Natural killer cell (primary cell): ENCODE measurements at places on chromosomes 2 and 18.

GRCh38 chr2:96146153-96146880 is 1.1 kb upstream of the DUSP2 start:
- H3K27ac ChIP-seq = peak overlapping the region; percentile 99
- DNase-seq = peak; percentile 94
- H3K4me1 ChIP-seq = peaks cover 78% of the 10 kb centered on the region
- peaks cover 26% of the 10 kb centered on the region for H3K36me3 ChIP-seq
- H3K27me3 ChIP-seq = no peaks in the 10 kb centered on the region

- no peak overlapping the region for H3K4me3 ChIP-seq
- no peaks in the 10 kb centered on the region for H3K36me3 ChIP-seq
- H3K27ac ChIP-seq = peak overlapping the region; percentile 23
- H3K27me3 ChIP-seq = no peaks in the 10 kb centered on the region
- DNase-seq = no peak
These were observed 112.1 kb downstream of the TCF4 start for GRCh38 chr18:55475916-55476315.

- no peak for DNase-seq
- H3K4me1 ChIP-seq = no peaks in the 10 kb centered on the region
- no peak overlapping the region for H3K27ac ChIP-seq
- H3K27me3 ChIP-seq = no peaks in the 10 kb centered on the region
- no peak overlapping the region for H3K4me3 ChIP-seq
- H3K36me3 ChIP-seq = peaks cover 2% of the 10 kb centered on the region
These were observed 106.8 kb upstream of the ZFP36L2 start for GRCh38 chr2:43333101-43333655.

- DNase-seq = no peak
- H3K27me3 ChIP-seq = peaks cover 7% of the 10 kb centered on the region
- H3K4me3 ChIP-seq = no peak overlapping the region
- no peaks in the 10 kb centered on the region for H3K36me3 ChIP-seq
- no peak overlapping the region for H3K27ac ChIP-seq
These were observed 10.7 kb upstream of the CWC22 start for GRCh38 chr2:180017784-180018183.

- H3K27ac ChIP-seq = no peak overlapping the region
- no peaks in the 10 kb centered on the region for H3K36me3 ChIP-seq
- H3K4me3 ChIP-seq = no peak overlapping the region
These were observed 39.3 kb downstream of the C1QL2 start for GRCh38 chr2:119119076-119119785.
